CD4-positive, alpha-beta T cell treated with Interleukin-21 for 1 hour (primary cell): ENCODE measurements at places on chromosomes 7 and 10.
A peak's percentile ranks its signal among the peaks of the same experiment; 100 is the strongest.

- no peak for DNase-seq
Observed at GRCh38 chr10:71912431-71912830, 51.8 kb upstream of the CHST3 start.

- no peak for DNase-seq
Observed at GRCh38 chr10:24242562-24242961, 33.6 kb downstream of the KIAA1217 start.

DNA sequence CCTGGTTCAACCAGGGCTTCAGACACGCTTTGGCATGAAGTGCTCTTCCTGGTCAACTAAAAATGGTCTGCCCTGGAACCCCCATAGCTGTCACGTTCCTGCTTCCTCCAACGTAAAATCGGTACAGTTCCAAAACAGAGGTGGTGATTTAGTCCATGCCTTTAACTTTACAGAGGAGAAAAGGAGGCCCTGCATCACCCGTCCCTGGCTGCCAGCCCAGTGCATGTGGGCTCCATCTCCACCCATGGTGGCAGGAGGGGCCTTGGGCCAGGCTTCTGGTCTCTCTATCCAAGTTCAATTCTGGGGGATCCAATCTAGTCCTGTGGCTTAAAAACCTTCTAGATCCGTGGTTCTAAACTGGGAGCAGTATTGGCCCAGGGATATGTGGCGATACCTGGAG lies 18.7 kb downstream of the ECHDC3 start:
- DNase-seq = no peak

DNA sequence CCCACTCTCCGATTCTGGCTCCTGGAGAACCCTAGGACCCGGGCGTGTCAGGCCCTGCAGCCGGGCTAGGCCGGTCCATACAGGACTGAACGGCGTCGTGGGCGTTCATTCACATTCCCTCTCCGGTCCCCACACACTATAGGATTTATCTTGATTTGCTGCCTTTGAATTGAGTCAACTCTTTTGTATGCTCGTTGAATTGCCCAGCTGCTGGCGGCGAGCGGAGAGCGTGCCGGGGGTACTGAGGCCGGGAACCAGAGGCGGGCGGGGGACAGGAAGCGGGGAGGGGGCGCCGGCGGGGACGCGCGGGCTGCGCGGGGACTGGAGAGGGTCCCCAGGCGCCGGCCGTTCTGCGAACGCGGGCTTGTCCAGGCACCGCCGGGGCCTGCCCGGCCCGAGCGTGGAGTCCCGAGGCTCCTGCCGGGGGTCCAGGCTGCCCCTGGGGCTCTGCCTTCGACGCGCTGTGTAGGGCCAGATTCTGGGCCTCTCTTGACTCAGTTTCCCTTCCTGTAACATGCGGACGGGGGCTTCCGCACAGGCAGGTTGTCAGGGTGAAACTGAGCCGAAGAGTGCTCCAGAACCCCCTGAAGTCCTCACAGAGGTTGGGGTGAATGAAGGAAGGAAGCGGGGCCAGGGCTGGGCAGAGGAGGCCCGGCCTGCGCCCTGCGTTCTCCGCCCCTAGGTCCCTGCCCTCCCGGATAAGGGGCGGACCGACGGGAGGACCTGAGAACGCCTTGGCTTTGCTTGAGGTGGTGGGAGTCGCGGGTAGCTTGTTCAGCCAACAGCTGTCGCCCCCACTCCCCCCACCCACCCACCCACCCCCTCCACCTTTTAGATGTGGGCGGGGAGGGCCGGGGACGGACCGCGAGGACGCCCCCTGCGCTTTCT lies 769 bp upstream of the ELFN1 start:
- DNase-seq = no peak

GRCh38 chr10:112565434-112566053 lies 118.5 kb downstream of the VTI1A start:
- DNase-seq = peak; percentile 14

DNA sequence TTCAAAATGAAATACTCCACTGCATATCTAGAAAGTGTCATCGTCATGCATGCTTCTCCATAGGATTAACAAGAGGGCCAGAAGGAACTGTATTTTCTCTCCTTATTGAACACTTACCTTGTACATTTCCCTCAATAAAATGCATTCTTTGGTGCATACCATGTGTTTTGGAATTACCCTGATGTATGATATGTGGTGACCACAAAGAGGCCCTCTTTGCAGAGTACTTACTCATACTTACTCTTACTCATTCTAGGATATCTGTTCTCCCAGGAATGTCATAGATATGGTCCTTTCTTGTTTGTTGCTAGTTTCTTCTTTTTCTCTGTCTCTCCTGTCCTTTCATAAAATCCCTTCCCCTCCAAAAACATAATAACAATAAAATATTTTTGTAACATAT lies 1087.1 kb upstream of the POT1 start:
- DNase-seq = no peak

GRCh38 chr10:5910323-5911100 lies 20.5 kb downstream of the FBH1 start:
- no peak for DNase-seq

DNA sequence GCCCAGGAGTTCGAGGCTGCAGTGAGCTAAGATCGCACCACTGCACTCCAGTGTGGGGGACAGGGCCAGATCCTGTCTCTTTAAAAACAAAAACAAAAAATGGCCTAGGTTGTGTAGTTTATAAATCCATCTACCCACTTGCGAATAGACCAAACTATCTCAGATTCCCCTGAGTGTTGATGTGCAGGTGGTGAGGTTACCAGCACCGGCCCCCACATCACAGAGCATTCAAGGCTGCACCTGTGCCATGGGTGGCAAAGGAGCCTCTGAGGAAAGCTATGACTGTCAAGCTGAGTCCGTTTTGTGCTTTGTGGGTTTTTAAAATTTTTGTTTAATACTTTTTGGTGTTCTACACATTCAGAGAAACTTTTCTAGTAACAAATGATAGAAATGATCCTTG lies 30.8 kb upstream of the CACUL1 start:
- DNase-seq = no peak

DNA sequence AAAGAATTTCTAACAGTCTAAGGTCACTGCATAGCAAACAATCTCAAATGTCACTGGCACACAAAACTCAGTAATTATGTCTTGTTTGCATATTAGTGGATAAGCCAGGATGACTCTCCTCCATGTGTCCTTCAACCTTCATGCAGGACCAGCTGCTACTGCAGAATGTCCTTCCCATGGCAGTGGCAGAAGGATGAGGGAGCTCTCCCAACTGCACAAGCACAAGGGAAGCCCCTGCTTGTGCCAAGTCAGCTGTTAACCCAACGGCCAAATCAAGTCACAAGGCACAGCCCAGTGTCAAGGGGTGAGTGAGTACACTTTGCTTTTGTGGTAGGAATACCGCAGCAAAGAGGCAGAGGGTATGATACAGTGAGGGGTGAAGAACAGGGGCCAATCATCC lies 59.3 kb upstream of the VWC2 start:
- DNase-seq = no peak

GRCh38 chr7:696812-697551 lies 29.5 kb upstream of the DNAAF5 start:
- no peak for DNase-seq

DNA sequence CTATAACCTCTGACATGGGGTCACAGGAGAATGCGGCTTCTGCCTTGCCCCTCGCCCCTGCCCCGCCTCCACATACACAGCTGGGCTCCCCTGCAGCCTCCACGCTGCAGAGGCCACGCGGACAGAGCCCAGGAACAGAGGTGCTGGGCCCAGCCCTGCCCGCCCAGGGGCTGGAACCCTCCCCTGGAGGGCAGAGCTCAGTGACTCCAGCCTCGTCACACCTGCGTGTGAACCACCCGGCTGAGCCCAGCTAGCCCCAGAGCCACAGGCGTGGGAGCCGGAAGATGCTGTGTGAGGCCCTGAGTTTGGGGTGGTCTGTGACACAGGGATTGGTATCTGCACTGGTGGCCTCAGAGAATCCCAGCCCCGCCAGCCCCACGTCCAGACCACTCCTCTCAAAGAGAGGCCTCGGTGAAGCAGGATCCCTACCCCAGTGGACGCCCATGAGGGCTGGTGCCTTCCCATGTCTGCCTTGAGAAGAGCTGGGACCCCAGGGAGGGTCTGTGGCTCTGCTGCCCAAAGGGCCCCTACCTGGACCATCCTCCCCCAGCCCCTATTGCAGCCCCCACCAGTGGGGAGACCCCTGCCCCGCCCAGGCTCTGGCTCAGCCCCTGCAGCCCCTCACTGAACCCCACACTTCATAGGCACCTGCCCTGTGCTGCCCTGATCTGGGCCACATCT lies 8.1 kb upstream of the ADAP1 start:
- DNase-seq = no peak

DNA sequence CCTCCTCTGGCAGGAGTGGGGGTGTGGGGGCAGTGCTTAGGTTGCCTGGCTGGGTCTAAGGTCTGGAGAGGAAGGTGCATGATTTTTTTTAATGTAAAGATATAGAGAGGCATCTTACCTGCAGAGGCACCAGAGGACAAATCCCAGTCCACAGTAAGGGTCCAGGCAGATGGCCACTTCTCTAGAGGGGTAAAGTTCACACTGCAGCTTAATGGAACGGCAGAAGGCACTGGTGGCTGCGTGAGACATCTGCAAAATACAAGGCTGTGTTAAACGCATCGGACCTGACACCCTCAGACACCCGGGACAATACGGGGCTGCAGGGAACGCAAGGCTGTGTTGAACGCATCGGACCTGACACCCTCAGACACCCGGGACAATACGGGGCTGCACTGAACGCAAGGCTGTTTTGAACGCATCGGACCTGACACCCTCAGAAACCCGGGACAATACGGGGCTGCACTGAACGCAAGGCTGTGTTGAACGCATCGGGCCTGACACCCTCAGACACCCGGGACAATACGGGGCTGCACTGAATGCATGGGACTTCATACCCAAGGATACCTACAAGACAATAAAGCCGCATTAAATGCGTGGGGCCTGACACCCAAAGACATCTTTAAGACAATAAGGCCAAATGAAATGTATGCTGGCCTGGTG lies 206.0 kb downstream of the ZMYND11 start:
- no peak for DNase-seq

DNA sequence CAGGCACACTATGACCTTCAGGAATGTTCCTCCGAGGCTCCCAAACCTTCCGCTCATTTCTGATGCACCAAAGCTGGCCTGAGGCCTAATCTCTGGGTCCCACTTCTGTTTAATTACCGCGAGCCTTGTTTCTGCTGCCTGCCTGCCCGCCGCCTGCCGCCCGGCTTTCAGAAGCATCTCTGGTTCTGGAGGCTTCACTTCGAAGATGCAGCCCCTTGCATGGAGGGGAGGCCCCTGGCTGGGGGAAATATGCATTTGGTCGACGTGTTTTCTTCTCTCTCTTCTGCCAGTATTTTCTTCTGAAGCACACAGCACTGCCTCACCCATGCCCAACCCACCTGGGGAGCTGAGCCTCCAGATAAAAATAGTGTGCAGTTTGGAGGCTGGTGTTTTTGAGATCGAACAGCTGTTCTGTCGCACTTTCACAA lies 166.9 kb downstream of the PAXIP1 start:
- DNase-seq = no peak

DNA sequence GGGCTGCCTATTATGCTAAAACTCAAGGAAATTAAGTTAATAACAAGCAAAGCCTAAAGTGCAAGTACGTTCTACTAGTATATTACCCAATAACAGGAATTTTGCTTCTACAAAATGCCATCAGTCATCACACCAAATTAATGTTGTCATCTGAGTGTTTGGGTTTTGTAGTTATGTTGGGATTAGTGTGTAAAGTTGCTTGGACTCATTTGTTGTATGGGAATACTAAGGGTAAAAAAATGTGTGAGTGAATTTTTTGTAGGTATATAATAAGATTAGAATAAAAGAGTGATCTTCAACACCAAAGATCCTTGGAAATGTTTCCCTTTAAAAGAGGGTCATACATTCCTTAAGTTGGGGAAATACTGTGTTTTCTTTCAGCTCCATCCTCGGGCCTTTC lies 38.6 kb downstream of the NRP1 start:
- no peak for DNase-seq

- no peak for DNase-seq
Observed at GRCh38 chr10:35487336-35488034, 117.7 kb upstream of the GJD4 start.

- no peak for DNase-seq
Observed at GRCh38 chr7:91198371-91198770, 65.9 kb upstream of the FZD1 start.

- DNase-seq = peak; percentile 11
Observed at GRCh38 chr7:64882341-64883112, 20.5 kb upstream of the ZNF273 start.

- peak; percentile 58 for DNase-seq
Observed at GRCh38 chr10:3765146-3765545, 19.9 kb downstream of the KLF6 start.

- no peak for DNase-seq
Observed at GRCh38 chr10:116699049-116699448, 43.3 kb downstream of the HSPA12A start.

GRCh38 chr10:47454780-47455058 lies 29.2 kb downstream of the ANXA8 start:
- DNase-seq = no peak

GRCh38 chr10:26445411-26446031 lies 7.4 kb downstream of the APBB1IP start:
- DNase-seq = no peak

- no peak for DNase-seq
Observed at GRCh38 chr10:100128951-100129350, 47.3 kb upstream of the CPN1 start.

DNA sequence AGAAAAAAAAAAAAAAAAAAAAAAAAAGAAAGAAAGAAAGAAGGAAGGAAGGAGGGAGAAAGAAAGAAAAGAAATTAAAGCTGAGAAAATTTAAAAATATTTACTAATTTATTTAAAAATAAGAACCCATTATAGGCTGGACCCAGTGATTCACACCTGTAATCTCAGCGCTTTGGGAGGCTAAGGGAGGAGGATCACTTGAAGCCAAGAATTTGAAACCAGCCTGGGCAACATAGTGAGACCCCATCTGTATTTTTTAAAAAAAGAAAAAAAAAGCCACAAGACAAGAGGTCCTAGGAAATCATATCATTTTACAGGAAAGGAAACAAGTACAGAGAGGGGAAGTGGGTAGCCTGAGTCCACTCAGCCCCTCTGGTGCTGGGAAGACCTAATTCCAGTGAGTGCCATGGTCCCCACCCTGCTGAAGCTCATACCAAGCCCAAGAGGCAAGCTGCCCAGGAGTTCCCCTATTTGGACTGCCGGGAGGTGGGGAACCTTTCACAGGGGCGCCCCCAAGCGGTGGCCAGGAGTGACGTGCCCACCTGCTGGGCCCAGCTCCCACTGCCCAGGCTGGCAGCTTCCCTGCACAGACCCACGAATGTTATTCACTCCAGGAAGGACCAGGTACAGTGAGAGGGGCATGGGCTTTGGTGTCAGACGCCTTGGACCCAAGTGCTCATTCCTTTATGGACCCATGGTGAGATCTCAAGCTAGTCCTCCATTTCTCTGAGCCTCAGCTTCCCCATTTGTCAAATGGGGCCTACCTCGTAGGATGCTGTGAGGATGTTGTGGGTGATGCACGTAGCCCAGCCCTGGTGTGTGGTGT lies 133.6 kb downstream of the ZMIZ1 start:
- peak; percentile 14 for DNase-seq

- DNase-seq = peak; percentile 41
Observed at GRCh38 chr10:84214612-84215235, 10.6 kb downstream of the LRIT2 start.

- DNase-seq = peak; percentile 22
Observed at GRCh38 chr7:149620961-149621360, 123.4 kb upstream of the ZNF746 start.
